Activated CD4-positive, alpha-beta T cell treated with anti-CD3 and anti-CD28 coated beads for 24 hours (primary cell): ENCODE measurements at places on chromosomes 12 and 14.

GRCh38 chr14:50023671-50024490 is 92.5 kb downstream of the VCPKMT start:
- no peak for DNase-seq

- DNase-seq, result no peak
These were observed 51.8 kb downstream of the SLC15A5 start for GRCh38 chr12:16225692-16226091.

GRCh38 chr14:94395888-94396574 is 7.6 kb upstream of the SERPINA1 start:
- DNase-seq, result no peak

DNA sequence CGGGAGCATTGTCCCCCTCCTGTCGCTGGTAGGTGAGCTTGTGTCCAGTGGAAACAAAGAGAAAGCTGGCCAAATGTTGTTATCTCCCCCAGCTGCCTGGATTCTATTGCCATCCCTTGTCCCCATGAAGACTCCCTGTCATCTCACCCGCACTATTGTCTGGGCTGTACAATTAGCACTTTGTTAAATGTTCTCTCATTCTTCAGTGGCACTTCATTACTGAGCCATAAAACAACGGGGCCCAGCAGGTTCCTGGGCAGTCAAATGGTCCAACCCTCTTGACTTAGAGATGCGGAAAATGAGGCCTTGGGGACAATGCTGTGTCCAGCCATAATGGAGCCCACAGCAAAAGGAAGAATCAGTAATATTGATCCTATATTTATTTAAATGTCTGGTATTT is 13.2 kb upstream of the COL2A1 start:
- DNase-seq, result no peak

DNA sequence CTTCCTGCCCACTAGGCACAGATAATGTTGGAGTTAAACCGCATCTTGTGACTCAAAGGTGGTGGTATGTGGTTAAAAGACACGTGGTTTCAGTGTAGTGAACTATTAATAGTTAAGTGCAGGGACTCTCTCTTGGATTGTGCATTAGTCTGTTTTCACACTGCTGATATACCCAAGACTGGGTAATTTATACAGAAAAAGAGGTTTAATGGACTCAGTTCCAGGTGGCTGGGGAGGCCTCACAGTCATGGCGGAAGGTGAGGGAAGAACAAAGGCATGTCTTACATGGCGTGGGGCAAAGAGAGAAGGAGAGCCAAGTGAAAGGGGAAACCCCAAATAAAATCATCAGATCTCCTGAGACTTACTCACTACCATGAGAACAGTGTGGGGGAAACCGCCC is 362.3 kb downstream of the GLT1D1 start:
- no peak for DNase-seq

GRCh38 chr12:51439330-51439729 is 14.7 kb downstream of the SLC4A8 start:
- DNase-seq, result no peak

DNA sequence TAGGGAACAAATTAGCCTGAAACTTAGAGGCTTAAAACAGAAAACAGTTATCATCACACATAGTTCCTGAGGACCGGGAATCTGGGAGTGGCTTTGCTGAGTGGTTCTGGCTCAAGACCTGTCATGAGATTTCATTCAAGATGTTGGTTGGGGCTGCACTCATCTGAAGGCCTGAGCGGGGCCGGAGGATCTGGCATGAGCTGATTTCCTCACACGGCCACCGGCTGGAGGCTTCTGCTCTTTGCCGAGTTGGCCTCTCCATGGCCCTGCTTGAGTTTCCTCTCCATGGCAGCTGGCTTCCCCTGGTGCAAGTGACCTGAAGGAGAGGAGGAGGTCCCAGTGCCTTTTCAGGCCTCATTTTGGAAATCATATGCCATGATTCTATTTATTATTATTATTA is 128.1 kb downstream of the PAPOLA start:
- no peak for DNase-seq

DNA sequence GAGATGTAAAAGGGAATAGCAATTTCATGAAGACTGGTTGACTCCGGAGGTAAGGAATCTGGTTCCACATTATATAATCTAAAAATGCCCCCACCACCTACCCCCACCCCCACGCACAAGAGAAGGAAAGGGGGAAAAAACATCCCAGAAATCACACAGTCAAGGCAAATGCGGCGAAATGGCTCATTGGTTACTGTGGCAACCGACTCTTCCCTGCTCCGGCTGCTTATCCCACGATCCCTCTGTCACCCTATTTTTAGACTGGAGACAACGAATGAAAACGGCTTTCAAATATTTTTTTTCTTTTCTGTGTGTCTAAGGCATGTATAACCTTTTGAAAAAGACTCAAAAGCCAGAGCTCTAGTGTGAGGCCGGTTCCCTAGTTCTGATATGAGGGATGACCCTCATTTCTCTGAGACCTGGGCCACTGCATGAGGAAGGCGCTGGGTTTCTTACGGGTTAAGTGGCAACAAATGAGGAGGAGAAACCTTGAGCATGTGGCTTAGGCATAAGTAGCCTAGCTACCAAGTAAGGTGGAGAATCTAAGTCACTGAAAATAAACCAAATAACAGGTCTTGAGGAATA is 148.3 kb upstream of the GRIN2B start:
- DNase-seq, result no peak

DNA sequence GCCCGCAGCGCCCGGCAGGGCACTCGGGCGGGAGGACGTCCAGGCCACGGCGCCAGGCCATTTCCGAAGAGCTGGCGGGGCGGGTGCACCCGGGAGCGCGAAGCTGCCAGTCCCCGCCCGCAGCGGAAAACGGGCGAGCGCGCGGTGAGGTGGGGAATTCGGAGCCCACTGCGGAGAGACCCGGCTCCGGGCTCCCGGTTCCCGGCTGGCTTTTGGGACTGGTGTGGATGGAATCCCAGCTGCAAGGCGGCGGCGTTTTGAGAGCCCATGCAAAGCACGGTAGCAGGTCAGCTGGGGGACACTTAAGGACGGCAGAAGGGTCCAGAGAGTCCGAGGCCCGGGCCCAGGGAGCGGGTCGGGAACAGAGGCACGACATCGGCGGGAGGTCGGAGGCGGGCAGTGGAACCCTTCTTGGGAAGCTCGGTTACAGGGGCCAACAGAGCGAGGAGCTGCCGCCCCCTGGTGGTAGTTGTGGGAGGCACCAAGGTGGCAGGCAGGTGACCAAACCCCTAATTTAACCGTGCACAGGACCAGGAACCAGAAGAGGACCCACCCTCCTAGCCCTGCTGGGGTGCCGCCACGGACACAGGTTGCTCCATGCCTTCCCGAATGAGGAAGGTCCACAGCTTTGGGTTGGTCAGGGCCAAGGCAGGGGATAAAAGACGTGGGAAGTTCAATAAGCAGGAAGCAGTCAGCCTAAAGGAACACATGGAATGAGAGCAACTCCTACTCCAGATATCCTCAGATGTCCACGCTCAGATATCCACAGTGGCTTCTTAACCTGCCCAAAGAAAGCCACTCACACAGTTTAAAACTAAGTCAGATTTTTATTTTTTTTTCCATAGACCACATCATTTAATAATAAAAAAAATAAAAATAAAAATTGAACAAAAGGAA is 685 bp upstream of the CDH24 start:
- DNase-seq, result peak; percentile 87

DNA sequence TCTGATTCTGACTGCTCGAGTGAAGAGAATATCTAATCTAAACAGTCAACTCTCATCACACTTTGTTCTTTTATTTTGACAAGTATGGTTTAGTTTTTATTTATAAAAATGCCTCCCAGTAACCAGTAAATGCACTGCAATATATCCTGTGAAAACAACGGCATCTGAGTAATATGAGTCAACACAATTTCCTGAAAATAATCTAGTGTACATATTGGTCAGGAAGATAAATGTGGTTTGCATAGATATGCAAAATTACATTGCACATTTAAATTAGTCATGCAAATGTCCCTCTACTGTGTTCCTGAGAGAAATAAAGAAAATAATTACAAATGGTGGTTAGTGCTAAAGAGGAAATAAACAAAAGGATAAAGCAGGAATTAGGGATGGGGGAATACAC is 1190.7 kb upstream of the SEL1L start:
- DNase-seq, result no peak
